ENCODE measurements at places on chromosomes 3 and 15.

- DNase-seq: no peak
Measured at GRCh38 chr3:120983321-120983665, 75.3 kb downstream of the STXBP5L start.

- DNase-seq: no peak
Measured at GRCh38 chr3:107430214-107430995, 53.2 kb downstream of the CCDC54 start.

GRCh38 chr3:136184703-136185102, 11.4 kb downstream of the MSL2 start:
- DNase-seq: no peak

GRCh38 chr15:41066516-41066915, 49.6 kb downstream of the INO80 start:
- DNase-seq: no peak

DNA sequence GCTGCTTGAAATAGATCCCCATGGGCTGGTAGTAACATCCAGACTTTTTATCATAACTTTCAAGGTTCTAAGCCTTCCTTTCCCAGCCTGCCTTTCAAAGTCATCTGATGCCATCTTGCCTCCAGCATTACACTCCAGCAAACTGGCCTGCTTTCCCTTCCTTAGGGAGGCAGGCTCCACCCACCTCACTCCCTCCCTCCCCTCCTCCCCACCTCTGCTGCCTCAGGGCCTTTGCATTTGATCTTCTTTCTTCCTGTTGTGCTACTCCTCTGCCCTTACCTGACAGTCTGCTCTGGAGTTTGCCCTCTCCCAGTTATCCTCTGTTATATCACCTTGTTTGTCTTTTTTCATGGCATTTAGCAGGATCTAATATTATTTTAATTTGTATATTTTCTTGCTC, 319.5 kb downstream of the KCNH8 start:
- DNase-seq: no peak

GRCh38 chr15:78242128-78242527, 7.8 kb upstream of the ACSBG1 start:
- DNase-seq: no peak

DNA sequence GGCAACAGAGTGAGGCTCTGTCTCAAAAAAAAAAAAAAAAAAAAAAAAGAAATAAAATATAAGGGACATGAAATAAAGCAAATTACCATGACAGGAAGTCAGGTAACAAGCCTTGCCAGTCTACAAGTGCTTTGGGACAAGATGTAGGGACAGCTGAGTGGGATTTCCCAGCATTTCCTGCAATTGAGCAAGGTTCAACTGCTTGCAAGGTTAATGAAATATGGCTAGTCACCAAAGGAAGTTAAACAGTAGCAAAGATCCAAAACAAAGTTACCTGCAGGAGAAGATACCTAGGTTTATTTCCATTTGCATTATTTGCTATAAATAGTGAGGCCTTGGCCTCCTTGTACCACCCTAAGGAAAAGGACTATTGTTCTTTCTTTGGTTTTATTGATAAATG, 22.3 kb upstream of the CNOT10 start:
- DNase-seq: no peak

DNA sequence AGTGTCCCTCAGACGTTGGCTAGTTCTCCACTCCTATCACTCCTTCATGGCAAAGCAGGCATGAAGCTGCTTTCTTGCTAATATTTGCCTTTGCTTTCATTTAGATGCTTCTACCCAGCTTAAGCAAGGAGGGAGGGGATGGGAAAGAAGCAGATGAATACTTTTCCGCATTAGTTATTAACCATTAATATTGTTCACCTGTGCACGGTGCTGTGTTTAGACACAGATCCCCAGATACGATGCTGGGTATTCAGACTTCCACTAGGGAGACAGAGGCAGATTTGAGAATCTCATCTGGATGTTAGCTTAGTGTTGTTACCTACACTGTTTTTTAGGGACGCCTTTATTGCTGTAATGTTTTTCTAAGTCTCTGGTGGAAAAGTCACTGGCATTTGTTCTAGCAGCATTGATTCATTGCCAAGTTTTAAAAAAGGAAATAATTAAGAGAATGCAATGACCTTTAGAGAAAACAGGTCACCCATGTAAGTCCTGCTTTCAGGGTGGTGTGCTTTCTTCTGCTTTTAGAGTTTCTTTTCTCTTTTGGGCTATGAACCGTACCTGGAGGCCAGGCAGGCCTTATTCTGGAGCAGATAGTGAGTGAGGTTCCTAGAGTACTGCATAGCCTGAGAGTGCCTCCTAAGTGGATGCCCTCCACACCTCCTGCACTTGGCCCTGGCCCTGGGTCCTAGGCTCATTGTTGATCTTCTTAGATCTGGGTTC, 55.5 kb downstream of the MYZAP start:
- no peak for DNase-seq

DNA sequence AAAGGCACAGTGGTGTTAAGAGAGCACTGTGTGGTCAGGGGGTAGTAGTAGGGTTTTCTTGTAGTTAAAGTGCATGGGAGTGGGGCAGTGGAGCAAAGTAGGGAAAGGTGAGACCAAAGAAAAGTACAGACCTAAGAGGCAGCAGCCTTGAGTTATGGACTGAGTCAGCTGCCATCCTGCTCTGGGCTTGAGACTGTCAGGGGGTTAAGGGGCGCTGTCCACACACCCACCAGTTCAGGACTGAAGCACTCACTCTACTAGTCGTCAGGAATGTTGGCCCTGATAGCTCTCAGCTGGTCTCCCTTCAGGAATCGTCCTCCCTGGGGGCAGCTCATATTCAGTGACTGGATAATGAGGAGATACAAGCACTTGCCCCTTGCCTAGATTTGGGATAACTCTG, 7.9 kb downstream of the CCR4 start:
- DNase-seq: no peak

- DNase-seq: no peak
Measured at GRCh38 chr15:68567345-68567744, 11.4 kb upstream of the CORO2B start.

DNA sequence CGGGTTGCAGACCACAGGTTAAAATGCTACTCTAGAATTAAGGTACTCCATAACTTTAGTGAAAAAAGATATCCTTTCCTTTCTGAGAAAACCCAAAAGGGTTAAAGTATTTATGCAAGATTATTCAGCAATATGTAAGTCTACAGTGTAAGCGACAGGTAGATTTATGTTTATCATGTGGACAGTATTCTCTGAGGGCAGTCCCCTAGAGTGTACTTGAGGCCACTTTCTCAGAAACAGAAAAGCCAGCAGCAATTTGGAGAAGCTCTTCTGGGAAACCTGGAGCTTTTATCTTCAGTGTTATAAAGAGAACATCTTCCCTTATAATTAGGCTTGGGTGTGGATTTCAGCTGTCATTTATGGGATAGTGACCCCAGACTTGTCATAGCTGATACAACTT, 8.9 kb downstream of the ST3GAL6 start:
- no peak for DNase-seq

GRCh38 chr15:56440214-56440770, 24.6 kb downstream of the MNS1 start:
- DNase-seq: no peak

DNA sequence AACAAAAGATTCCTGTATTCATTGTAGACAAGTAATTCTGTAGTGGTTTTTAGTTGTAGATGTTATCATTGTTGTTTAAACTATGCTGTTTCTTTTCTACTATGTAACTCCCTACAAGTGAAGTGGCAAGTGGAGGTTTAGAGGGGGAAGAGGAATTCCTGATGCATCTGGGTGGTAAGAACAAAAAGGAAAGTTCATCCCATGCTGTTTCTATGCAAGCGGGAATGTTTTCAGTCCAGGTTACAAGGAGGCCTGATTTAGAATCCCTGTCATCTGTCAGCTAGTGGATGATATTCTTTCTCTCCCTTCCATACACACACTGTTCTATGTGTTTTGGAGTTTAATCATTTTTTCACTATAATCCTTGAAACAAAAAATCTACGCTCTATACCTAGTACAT, 67.4 kb downstream of the IMPG2 start:
- no peak for DNase-seq

DNA sequence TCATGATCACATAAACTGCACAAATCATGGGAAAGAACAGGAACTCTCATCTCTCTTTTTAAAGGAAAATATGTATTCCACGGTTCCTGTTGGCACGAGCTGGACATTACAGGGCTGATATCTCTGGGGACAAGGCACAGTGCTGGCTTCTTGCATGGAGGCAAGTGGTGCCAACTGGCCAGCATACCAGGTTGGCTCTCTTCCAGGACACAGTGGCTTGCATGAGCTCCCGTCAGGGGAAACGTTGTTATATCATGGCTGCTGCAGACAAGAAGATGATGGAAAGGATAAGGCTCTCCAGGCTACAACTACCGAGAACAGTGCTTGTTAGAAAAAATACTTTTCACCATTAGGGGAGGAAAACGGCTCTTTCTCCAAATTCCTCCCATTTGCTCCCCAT, 283.9 kb downstream of the RORA start:
- no peak for DNase-seq

- DNase-seq: no peak
Measured at GRCh38 chr3:149010504-149010951, 19.2 kb downstream of the GYG1 start.

DNA sequence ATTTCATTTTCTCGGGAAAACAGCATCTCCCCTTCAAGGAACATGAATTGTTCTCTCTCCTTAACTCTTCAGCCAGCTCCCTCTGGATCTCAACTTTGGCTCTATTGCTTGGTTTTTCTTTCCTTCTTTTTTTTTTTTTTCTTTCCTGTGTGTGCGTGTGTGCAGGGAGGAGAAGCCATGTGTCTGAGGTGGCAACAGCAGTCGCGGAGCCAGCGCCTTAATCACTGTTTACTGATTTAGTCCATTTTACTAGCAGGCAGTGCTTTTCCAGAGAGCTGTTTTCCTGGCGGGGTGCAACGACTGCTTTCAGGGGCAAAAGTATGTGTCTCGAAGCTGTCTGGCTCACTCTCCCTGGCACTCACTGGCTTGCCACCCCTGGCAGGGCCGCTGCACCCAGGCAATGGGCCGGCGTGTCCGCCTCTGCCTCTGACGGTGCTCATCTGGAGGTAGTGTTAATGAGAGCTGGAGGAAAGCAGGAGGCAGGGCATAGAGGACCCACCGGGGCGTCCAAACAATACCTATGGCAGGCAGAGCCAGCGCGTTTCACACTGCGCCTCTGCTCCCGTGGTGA, 835.4 kb upstream of the NR2F2 start:
- no peak for DNase-seq
